Hepatocyte (in vitro differentiated cells): ENCODE measurements at places on chromosomes 2 and 18.
A peak's percentile ranks its signal among the peaks of the same experiment; 100 is the strongest.

- DNase-seq, result no peak
Measured at GRCh38 chr18:62720048-62720447, 4.7 kb downstream of the PHLPP1 start.

GRCh38 chr2:112600634-112601033 lies 16.2 kb downstream of the CHCHD5 start:
- no peak for DNase-seq

- no peak for DNase-seq
Measured at GRCh38 chr2:228581731-228582130, 400.2 kb upstream of the SPHKAP start.

DNA sequence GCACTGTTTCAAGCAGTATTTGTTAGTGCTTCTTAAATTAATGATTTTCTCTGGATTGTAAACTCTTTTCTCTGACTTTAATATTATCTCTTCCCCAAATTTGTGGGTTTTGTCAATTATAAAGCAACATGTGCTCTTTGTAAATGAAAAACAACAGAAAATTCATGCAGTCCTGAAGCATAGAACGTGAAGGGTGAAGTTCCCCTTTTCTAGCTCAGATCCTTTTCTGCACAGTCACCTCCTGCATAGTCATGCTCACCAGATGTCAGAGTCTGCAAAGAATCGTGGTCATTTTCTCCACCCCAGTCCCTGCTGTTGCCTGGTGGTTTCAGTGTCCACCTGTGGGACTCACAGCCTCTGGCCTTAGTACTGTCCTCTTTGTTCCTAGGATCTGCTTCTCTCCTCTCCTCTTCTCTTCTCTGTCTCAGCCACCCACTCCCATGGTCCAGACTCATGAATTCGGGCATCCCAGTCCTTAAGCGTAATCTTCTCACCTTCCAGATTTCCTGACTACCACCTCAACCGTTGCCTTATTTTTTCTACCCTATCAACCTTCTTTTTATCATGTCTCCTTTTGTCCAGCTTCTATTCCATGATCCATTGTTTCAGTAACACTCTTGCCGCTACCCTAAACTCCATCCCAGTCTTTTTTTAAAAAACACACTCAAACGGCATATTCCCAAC lies 229.1 kb downstream of the RTP5 start:
- no peak for DNase-seq

DNA sequence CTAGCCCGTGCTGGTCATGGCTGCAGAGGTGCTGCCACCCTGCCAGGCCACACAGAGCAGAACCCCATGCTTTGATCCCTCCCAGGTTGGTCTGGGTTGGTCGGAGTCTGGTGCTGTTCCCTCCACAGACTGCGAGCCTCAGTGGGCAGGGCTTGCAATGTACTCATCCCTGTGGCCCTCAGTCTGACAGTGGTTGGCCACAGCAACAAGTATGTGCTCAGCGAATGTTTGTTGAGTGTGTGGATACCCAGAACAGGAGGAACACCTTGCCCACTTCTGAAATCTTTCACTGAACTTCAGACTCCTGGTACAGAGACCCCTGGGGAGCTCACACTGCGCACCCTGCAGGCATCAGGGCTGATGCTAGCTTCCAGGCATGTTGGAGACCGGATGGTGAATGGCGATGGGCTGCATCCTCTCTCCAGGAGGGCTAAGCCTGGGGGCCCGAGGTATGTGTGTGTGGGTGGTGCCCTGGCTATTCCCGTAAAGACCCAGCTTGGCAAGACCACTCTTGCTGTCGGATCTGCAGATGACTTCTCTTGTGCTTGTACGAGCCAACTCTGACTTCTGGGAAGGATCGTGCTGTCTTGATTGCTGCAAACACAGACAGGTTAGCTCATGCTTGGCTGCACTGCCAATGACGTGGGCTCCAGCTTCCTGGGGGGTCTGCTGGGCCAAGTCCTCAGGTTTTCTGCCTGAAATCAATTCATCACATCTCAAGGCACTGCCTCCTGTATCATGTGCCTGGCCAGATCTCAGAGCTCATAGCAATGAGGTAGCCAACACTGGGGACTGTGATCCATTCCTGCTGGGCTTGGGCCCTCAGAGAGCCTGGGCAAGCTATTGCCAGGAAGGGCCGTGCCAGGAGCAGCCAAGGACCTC lies 43.7 kb downstream of the RHOB start:
- peak; percentile 61 for DNase-seq

DNA sequence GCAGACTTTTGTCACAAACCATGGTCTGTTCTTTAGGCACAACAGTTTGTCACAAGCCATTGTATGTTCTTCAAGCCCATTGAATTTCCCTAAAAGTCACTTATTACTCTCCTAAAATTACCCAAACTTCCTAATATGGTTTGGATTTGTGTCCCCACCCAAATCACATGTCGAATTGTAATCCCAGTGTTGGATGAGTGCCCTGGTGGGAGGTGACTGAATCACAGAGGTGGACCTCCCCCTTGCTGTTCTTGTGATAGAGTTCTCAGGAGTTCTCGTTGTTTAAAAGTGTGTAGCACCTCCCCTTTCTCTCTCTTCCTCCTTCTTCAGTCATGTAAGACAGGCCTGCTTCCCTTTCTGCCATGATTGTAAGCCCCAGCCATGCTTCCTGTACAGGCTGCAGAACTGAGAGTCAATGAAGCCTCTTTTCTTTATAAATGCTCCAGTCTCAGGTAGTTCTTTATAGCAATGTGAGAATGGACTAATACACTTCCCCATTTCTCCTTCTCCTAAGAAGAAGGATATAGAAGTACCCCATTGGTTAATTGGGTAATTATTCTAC lies 11.2 kb upstream of the GYPC start:
- DNase-seq, result no peak

GRCh38 chr2:69055688-69056470 lies 42.9 kb downstream of the ANTXR1 start:
- no peak for DNase-seq

DNA sequence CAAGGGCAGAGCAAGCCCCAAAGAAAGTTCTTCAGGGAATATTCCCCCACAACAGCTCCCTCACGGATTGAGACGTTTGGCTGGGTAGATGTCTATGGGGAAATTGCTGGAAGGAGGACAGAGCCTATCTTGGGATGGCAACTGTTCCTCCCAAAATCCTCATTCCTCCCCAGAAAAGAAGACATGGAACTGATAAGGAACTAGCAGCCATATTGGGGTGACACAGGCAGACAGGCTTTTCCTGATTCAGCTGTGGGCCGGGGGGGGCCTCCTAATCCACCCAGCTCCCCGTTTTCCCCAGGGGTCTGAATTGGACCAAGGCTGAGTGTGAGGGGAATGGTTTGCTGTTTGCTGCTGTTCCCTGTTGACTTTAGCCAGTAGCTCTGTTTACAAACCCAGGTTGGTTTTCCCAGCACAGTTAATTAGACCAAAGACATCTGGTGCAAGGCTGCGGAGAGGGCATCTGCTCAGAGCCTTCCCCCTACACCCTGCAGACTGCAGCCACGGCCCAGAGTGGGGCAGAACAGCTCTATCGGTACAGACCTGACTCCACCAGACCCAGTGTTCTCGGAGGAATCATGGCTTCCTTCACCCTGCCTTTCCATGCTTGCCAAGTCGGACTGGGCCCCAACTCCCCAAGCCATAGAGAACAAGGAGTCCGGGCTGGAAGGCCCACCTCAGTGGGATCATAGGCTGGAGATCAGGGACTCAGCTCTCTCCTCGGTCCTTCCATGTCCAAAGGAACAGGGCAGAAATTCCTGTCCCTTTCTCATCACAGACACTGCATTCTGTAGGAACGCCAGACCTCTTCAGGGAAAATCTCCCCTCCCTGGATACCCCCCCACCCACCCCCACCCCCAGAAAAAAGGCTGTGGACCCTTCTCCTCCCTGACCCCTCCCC lies 1.7 kb upstream of the PKDCC start:
- no peak for DNase-seq

- DNase-seq, result no peak
Measured at GRCh38 chr2:2260696-2261268, 70.3 kb downstream of the MYT1L start.

- DNase-seq, result no peak
Measured at GRCh38 chr2:1136067-1136466, 185.4 kb downstream of the SNTG2 start.

DNA sequence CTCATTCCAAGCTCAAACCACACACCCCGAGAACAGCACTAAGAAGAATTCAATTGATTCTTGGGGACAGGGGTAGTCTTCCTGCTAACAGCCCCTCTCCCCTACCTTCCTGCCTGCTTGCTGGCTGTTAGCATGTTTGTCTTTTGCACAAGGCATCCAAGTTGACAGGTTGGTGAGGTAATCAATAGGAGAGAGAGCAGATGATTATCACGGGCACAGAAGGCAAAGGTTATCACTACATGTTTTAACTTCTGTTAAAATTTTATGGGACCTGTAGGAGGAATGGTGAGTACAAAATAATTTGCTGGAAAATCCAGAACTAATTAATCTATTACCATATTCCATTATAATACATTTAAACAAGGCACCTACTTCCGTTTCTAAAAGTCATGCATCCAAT lies 442.1 kb upstream of the TCF4 start:
- DNase-seq, result no peak

DNA sequence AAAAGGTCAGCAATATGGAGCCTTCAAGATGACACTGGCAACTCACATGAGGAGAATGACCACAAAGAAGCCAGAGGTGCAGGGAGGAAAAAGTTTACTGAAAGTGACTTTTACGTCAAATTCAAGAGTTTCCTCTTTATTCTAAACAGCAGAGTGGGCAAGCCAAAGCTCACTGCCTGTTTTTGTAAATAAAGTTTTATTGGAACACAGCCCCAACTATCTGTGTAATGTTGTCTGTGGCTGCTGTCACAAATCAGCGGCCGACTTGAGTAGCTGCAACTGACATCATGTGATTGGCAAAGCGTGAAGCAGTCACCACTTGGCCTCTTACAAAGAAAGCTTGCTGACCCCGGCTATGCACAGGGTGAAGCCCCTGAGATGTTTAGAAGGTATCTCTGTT lies 9.2 kb upstream of the SULT1C2 start:
- no peak for DNase-seq

- no peak for DNase-seq
Measured at GRCh38 chr2:223043164-223043941, 8.6 kb upstream of the KCNE4 start.

DNA sequence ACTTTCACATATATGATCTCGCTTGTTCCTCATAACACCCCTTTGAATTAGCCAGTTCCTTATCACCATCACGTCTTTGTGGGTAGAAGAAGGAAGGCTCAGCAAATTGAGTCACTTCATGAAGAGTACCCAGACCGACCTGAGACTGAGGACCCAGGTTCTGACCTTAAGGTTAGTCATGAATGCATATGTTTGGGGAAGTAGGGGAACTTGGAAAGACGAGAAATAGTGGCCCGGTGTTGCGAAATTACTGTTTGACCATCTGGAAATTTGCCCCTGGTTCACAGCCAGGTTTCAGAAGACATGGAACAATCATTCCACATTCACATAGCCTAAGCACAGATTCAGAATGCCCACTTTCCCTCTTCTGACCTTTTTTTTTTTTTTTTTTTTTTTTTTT lies 59.8 kb downstream of the MEIS1 start:
- DNase-seq, result no peak

DNA sequence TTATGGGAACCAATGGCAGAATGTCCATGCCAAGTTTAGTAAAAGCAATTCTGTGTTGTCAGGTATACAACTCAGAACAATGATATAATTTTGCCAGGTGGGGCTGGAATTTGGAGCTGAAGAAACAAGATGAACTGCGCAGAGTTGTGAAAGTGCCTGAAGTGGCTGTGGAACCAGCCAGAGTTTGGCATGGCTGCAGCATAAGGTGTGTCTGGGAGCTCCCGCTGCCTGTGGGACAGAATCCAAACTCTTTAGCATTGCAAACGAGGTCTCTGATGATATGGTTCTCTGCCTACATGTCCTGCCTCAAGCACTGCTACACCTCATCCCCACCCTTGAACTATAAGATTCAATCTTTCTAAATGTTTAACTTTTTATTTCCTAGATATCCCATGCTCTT lies 909.7 kb downstream of the EPHA4 start:
- DNase-seq, result no peak

- DNase-seq, result no peak
Measured at GRCh38 chr2:25887624-25888242, 9.4 kb upstream of the ASXL2 start.

DNA sequence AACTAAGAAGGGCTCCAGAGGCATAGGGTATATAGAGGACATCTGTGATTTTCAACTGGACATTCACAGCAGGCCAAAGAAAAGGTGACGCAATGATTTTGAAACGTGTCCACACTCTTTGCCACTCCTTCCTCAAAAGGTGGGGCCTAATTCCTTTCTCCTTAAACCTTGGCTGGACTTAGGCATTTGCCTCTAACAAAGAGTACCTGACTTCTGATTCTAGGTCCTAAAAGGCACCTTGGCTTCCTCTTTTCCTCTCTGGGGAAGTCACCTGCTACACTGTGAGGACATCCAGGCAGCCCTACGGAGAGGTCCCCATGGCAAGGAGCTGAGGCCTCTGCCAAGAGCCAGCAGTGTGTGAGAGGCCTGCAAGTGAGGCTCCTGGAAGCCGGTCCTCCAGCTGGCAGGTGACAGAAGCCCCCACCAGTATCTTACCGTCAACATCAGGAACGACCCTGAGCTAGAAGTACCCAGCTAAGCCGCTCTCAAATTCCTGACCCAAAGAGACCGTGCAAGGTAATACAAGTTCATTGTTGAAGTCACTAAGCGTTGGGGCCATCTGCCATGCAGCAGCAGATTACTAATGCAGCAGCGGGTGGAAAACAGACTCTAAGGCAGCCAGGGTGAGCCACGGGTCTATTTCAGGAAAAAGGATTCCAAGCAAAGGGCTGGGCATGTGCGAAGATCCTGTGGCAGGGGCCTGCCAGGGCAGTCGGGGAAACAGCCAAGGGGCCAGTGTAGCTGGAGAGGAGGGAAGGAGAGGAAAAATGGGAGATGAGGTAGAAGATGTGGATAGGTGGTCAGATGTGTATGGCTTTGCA lies 7.4 kb upstream of the HES6 start:
- DNase-seq, result no peak

DNA sequence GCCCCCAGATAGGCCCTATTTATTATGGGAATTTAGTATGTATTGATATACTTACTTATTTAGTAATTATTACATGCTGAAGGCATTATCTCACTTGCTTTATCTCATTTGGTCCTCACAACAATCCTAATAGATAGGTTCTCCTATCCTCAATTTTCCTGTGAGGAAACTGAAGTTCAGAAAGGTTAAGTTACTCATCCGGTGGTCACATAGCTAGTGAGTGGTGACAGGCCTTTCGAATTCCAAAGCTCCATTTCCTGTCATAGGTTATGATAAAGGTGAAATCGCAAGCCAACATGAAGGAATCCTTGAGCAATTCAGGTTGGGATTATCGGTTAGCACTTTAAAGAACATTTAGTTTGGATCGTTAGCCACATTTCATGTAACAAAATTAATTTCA lies 33.3 kb downstream of the NAB1 start:
- DNase-seq, result no peak

GRCh38 chr2:172464400-172465129 lies 37.2 kb downstream of the ITGA6 start:
- peak; percentile 56 for DNase-seq

- DNase-seq, result no peak
Measured at GRCh38 chr18:62170857-62171256, 16.0 kb downstream of the PIGN start.

GRCh38 chr18:2871111-2871720 lies 24.4 kb downstream of the EMILIN2 start:
- no peak for DNase-seq

GRCh38 chr2:9655441-9656269 lies 24.9 kb upstream of the YWHAQ start:
- no peak for DNase-seq
